ENCODE measurements at places on chromosomes 2 and 18.

DNA sequence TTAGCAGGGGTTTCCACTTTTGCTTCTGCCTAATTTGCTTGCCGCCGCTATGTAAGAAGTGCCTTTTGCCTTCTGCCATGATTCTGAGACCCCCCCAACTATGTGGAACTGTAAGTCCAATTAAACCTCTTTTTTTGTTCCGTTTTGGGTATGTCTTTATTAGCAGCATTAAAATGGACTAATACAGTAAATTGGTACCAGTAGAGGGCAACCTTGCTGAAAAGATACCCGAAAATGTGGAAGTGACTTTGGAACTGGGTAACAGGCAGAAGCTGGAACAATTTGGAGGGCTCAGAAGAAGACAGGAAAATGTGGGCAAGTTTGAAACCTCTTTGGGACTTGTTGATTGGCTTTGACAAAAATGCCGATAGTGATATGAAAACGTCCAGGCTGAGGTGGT is 216.1 kb upstream of the FSIP2 start:
- no peak for DNase-seq

- peak; percentile 15 for DNase-seq
These were observed 14.6 kb upstream of the DNAJC27 start for GRCh38 chr2:24986372-24986771.

- no peak for DNase-seq
These were observed 128.1 kb downstream of the BIRC6 start for GRCh38 chr2:32484937-32485336.

- DNase-seq: no peak
These were observed 55.6 kb upstream of the MAP4K3 start for GRCh38 chr2:39492716-39493115.

GRCh38 chr2:241269707-241270520 is 45.6 kb downstream of the HDLBP start:
- DNase-seq: no peak
